ENCODE measurements at places on chromosomes 7 and 10.

DNA sequence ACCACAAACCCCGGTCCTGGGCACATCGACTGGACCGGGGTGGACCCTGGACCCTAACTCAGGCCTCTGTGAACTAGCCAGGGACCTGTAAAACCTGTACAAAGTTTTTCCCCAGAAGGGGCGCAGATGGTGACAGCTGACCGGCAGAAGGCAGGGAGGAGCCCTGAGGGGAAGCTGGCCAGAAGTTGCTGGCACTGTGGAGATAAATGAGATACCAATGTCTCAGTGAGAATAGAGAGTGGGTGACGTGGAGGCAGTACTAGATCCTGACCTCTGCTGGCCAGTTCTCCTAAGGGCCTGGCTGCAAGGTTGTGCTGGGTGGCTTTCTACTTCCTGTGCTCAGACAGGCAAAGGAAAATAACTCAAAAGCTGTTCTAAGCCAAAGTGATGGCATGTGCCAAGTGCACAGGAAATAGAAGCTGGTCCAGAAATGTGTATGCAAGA lies 10.6 kb upstream of the TSPAN14 start:
- no peak overlapping the region for H3K4me3 ChIP-seq
- DNase-seq, result no peak
- H3K4me1 ChIP-seq, result peaks cover 37% of the 10 kb centered on the region
- H3K27me3 ChIP-seq, result peaks cover 6% of the 10 kb centered on the region

GRCh38 chr10:66982053-66982420 lies 56.2 kb downstream of the LRRTM3 start:
- no peak overlapping the region for H3K4me3 ChIP-seq
- H3K27me3 ChIP-seq, result no peaks in the 10 kb centered on the region
- H3K36me3 ChIP-seq, result no peaks in the 10 kb centered on the region
- no peak for DNase-seq
- H3K4me1 ChIP-seq, result no peaks in the 10 kb centered on the region

GRCh38 chr7:6106140-6106904 lies 75.1 kb downstream of the ANKRD61 start:
- H3K4me1 ChIP-seq, result peaks cover 31% of the 10 kb centered on the region
- H3K27ac ChIP-seq, result peak overlapping the region; percentile 92
- H3K36me3 ChIP-seq, result peaks cover 31% of the 10 kb centered on the region
- DNase-seq, result no peak
- peak overlapping the region; percentile 88 for H3K4me3 ChIP-seq

DNA sequence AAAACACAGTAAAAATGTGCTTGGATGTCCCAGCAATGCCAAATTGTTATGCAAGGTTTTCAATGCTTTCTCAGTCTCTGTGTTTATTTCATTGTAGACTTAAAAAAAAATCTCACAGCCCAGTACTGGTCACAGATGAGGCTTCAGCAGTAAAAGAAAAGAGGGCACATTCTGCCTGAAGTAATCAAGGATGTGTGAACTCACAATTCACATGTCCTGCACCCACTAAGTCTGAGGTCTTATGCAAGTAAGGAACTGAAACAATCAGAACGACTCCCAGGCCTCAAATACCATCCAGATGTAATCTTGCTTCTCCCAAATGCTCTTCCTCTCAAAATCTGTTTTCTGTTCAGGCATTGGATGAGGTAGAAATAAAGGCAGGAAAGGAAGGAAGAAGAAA lies 33.7 kb downstream of the ADRB1 start:
- H3K36me3 ChIP-seq, result no peaks in the 10 kb centered on the region
- no peak overlapping the region for H3K27ac ChIP-seq
- no peaks in the 10 kb centered on the region for H3K27me3 ChIP-seq
- peaks cover 7% of the 10 kb centered on the region for H3K4me1 ChIP-seq
- H3K4me3 ChIP-seq, result no peak overlapping the region

DNA sequence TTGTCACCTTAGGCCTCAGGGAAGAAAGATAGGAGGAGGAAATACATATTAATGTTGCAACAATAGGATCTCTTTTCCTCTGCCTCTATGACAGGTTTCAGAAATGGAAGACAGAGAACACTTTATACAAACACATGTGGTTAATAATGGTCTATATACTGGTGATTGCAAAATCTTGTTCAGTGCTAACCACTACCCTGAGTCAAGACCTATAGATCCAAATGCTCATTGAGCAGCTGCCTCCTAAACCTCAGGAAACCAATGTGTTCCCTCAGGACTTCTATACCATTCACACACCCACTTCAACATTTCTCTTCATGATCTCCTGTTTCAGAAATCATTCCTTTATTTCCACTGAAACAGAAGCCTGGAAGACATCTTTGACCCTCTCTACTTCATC lies 32.5 kb upstream of the VWDE start:
- DNase-seq, result no peak
- H3K36me3 ChIP-seq, result no peaks in the 10 kb centered on the region
- peaks cover 29% of the 10 kb centered on the region for H3K27me3 ChIP-seq
- H3K4me1 ChIP-seq, result no peaks in the 10 kb centered on the region
- H3K27ac ChIP-seq, result no peak overlapping the region
- H3K4me3 ChIP-seq, result no peak overlapping the region

GRCh38 chr7:23486002-23486773 lies 15.9 kb upstream of the IGF2BP3 start:
- no peaks in the 10 kb centered on the region for H3K4me1 ChIP-seq
- DNase-seq, result no peak
- peaks cover 7% of the 10 kb centered on the region for H3K36me3 ChIP-seq
- H3K27ac ChIP-seq, result no peak overlapping the region

- H3K27me3 ChIP-seq, result no peaks in the 10 kb centered on the region
- H3K4me3 ChIP-seq, result no peak overlapping the region
- H3K4me1 ChIP-seq, result no peaks in the 10 kb centered on the region
- DNase-seq, result no peak
These were observed 176.5 kb upstream of the CCDC6 start for GRCh38 chr10:60082744-60083344.

GRCh38 chr10:102504179-102504975 lies 605 bp downstream of the SUFU start:
- peaks cover 25% of the 10 kb centered on the region for H3K4me1 ChIP-seq
- DNase-seq, result no peak
- H3K4me3 ChIP-seq, result no peak overlapping the region
- H3K27me3 ChIP-seq, result no peaks in the 10 kb centered on the region
- peak overlapping the region; percentile 92 for H3K27ac ChIP-seq
- H3K36me3 ChIP-seq, result peaks cover 5% of the 10 kb centered on the region

DNA sequence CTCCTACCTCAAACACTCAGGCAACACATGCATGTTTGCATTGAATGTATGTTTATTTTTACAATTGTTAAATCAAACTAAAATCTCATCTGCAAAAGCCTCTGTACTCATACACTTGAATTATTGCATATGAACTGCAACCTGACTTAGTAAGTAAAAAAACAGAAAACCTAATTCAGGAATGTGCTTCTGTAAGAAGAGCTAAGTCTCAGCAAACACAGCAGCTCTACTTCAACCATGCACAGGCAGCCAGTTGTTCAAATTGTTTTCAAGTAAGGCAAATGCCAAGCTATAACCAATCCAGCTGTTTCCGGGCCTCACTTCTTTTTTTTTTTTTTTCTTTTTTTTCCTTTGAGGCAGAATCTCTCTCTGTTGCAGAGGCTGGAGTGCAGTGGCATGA lies 93.5 kb upstream of the MALRD1 start:
- DNase-seq, result no peak
- no peak overlapping the region for H3K4me3 ChIP-seq
- H3K27me3 ChIP-seq, result no peaks in the 10 kb centered on the region
- H3K4me1 ChIP-seq, result no peaks in the 10 kb centered on the region
